Urothelium cell line (cell line): ENCODE measurements at places on chromosomes 11 and 22.

GRCh38 chr11:11451501-11452005 is 98.5 kb upstream of the CSNK2A3 start:
- peak; percentile 27 for DNase-seq

DNA sequence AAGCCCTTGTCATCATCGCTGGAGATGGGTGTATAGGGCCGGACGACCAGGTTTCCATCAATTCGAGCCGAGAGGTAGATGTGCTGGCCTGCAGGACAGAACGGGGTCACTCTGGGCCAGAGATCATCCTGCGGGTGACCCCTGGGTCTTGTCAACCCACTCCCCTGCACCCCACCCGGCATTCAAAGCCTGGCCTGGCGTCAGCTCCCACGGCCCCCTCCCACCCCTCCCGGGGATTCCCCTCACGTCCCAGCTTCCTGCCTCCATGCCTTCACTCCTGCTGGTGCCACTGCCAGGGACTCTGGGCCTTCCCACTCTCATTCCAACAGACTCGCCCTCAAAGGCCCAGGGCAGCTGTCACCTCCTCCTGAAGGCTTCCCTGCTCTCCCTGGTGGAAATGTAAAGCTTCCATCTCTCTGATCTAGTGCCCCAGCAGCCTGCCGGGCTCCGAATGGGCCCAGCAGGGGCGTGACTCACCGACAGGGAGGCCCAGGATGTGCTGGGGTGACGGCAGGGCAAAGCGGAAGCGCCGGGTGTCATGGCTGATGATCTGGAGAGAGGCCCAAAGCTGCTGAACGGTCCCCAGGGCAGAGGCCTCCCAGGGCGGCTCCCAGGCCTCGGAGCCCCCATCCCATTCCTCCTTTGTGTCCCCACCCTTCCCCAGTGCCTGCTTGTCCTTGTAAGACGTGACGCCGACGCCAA is 9.3 kb downstream of the ATP5MGL start:
- DNase-seq = no peak

DNA sequence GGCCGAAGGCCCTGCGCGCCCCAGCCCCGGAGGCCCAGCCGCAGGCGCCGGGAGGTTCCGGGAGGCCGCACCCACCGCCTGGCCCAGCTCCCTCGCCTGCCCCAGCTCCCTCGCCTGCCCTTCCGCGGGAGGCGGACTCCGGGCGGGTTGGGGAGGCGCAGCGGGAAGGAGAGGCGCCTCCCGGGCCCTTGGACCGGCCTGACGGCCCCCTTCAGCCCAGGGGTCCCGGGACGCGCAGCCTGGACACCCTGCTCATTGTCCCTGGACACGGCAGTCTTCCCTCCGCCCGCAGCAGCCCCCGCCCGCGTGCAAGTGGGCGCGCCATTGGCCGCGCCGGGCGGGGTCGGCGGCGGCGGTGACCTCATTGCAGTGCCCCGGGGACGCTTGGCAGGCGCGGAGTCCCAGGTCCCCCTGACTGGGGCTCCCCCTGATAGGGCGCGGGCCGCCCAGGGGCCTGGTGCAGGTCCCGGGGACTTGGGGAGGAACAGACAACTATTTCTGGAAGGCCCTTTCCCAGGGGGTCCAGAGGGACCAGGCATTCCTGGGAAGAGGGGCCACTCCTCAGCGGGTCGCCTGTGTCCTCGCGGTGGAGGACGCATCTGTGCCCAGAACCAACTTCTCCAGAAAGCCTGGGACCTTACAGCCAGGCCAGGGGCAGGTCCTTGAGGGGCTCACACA is 501 bp downstream of the CD151 start:
- peak; percentile 39 for DNase-seq

GRCh38 chr11:17768547-17768946 is 34.0 kb downstream of the KCNC1 start:
- no peak for DNase-seq

DNA sequence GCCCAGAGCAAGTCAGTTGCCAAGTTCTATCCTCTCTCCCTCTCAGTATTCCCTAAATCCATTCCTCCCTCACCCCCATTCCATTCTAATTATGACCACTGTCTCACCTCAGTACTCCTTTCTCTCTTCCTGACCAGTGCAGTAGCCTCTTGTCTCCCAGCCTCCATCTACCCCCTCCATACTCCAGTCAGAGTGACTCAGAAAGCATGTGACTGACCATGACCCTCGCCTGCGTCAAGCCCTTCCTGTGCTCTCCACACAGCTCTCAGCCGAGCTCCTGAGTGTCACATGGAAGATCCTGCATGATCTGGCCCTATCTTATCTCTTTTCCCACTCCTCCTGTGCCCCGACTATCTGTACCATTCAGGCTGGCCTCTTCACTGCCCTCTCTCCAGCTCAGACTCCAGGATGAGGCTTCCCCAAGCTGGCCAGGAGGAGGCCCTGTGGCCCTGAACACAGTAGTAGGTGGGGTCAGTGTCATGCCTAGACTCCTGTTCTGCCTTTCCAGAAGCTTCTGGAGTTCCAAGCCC is 42.6 kb downstream of the NEU3 start:
- DNase-seq = peak; percentile 56

DNA sequence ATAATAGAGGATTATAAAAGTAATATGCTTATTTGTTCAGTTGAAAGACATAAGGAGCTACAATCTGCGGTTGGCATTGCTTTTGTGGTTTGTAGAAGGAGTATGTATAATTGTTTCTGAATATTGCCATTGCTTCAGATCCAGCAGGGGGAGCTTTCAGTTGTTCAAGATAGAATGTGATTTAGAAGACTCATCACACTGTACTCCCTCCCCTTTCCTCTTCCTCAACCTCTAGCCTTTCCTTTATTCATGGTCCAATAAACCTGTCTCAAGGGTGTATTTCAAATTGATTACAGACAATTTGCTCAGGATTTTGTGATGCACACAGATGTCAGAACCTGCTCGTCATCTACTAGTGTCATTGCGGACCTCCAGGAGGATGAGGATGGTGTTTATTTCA is 9.8 kb downstream of the PRMT3 start:
- peak; percentile 27 for DNase-seq

DNA sequence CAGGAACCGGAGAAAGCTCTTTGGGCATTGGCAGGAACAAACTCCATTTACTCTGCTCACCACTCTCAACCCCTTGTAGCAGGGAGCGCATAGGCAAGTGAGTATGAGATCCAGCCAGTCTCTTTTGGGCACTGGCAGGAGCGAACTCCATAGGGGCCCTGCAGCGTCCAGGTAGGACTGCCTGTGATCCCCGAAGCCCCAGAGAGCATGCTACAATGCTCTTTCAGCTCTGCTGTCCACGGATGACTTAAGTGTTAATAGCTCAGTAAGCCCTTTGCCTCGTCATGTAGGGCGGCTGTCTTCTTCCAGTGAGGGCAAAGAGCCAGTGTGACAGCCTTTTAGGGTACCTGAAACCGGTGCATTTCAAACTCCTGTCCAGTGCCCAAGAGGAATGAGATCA is 1525.6 kb upstream of the RAG2 start:
- DNase-seq = no peak

DNA sequence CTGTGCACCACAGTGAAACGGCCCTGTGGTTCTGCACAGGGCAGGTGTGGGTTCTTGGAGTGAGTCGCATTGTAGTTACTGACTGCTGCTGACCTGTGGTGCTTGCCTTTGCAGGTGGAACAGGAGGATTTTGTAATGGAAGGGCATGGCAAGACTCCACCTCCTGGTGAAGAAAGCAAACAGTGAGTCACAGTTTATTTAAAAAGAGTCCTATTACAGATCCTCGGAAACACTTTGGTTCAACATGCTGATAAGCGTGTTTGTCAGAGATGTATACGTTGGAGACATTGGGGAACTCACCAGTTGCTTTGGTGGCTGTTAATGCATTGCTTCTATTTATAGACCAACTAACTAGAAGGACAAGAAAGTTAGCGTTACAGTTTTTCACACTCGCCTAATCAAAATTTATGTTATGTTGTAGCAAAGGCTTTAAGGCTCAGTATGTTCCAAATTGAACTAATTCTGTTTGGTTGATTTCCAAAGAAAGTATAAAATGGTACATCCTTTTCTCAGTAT is 21.7 kb upstream of the TNRC6B start:
- DNase-seq = peak; percentile 67

- no peak for DNase-seq
Observed at GRCh38 chr22:19038164-19038546, 84.1 kb downstream of the DGCR2 start.

DNA sequence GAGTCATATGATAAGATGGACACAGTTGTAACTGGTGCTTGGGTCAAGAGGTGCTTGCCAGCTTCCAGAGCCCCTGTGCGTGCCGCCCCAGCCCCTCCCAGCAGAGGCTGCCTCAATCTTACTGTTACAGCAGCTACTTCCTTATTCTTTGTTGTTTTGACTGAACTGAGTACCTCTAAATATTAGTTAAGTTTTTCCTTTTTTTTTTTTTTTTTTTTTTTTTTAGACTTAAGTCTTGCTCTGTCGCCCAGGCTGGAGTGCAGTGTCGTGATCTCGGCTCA is 8.8 kb downstream of the ZBED4 start:
- DNase-seq = no peak

- no peak for DNase-seq
Observed at GRCh38 chr11:115928811-115929210, 424.6 kb upstream of the CADM1 start.

- DNase-seq = no peak
Observed at GRCh38 chr11:17538054-17538453, 6.2 kb downstream of the USH1C start.

DNA sequence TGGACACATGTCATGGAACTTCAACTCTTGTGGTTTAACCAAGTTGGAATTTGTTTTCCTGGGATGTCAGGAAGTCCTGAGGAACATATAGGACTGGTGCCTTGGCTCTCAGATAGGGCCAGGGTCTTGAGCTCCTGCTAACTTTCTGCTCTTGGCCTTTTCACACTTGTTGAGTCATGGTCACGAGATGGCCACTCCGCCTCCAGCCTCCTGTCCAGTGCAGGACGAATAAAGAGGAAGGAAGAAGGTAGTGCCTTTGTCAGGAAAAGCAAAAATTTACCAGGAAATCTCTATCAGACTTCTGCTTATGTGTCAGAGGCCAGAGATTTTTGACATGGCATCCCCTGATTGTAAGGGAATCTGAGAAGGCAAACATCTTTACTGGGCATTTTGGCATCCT is 89.1 kb upstream of the ARHGAP20 start:
- no peak for DNase-seq

DNA sequence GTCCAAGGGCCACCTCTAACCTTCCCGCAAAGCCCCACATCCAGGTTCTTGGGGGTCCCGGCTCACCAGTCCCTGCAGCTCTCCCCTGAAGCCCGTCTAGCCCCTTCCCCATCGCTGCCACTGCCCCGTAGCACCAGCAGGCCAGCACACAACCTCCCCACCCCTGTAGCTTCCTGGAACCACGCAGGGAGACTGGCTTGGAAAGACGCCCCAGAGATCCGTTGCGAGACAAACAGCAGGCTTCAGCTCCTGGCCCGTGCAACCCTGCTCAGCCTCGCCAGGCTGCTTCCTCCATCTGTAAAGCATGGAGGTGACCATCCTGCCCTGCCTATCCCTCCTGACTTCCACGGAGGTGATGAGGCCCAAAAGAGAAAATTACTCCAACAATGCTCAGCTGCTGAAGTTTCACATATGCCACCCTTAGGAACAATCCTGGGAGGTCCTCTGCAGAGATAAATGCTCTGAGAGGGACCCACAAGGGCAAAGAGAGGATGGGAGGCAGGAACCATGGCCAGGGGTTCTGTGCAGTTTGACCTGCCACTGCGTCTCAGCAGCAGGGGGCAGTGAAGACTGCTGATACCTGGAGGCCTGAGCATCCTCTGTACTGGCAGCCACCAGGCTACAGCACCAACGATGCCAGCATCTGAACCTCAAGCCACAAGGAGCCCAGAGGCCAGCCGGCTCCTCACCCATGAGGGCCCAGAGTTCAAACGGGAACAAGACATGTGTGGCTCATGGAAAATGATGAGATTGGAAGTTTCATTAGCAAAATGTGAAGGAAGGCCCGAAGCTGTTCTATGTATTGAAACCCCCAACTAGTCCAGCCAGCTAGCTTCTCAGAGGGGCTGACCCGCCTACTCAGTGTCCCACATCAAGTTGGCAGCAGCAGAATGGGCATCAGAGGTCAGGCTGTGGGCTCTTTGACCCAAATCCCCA is 16.1 kb downstream of the DGCR2 start:
- DNase-seq = no peak

DNA sequence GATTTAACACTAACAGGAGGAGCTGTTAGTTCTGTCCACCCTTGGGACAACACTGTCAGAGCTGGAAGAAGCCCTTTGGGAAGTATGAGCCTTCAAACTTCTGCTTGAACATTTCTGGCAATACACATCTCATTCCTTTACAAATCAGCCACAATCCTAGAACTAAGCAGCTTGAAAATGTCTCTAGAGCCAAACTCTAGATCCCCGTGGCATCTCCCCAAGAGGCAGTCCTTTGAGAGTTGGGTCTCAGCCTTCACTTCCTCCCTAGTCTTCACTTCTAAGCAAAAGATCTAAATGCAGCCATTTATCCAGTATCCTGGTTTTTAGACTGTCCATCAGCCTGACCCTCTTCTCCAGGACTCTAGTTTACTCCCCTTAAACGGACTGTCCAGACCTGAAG is 26.9 kb downstream of the ARFGAP2 start:
- no peak for DNase-seq

DNA sequence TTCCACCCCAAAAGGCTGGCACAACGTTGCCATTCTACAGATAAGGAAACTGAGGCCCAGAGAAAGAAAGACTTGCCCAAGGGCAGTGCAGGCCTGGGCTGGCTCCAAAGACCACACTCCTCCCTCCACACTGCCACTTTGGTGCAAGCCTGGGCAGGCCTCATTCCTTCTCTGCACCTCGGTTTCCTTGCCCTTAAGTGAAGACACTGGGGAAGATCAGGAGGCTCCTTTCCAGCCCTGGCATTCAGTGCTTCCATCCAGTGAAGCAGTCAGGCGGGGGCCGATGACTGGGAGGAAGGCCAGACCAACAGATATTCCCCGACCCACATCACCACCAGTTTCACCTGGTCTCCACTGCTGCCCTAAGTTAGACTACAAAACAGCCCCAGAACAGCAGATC is 18.3 kb upstream of the TCF20 start:
- DNase-seq = no peak

- no peak for DNase-seq
Observed at GRCh38 chr11:113240389-113240788, 74.0 kb upstream of the TTC12 start.

GRCh38 chr11:33161120-33162005 is at the start of gene CSTF3:
CSTF3 (minus strand) TSS chr11:33161480; CDS start chr11:33161325, 155 bp downstream.
- DNase-seq = peak; percentile 99

DNA sequence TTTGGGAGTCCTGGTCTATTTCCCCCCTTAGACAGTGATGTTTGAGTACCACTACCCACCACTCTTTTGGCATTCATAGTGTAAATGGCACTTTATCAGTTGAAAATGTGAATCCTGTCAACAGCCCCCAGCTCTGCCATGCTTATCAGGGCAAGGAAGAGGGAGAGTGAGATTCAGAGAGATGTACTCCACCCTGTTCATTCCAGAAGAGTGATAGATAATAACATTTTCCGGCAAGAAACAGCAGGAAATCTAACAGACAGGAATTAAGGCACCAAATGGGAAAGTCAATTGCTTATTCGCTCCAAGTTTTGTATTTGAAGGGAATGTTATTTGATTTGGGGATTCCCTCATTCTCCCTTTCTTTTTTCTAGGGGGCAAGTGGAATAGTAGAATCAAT is 681.9 kb downstream of the NTM start:
- DNase-seq = no peak
